CD4-positive, alpha-beta T cell treated with Interleukin-17A for 4 hours (primary cell): ENCODE measurements at places on chromosomes 16 and 17.

DNA sequence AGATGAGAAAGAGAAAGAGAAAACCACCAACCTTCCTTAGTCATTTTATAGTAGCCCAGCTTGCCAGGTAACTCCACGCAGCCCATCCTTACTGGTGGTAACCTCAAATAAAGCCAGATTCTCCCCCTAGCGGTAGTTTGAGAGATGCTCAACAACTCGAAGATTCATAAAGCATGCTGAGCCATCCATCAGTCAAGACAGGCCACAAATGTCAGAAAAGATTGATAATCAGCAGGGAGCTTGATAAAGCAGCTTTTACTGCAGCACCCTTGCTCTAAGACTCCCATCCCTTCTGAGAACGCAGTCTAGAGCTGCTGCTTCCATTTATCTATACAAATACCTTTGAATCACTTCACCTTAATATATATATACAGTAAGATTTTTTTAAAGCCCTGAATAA, 451.5 kb upstream of the HSBP1 start:
- DNase-seq = no peak

DNA sequence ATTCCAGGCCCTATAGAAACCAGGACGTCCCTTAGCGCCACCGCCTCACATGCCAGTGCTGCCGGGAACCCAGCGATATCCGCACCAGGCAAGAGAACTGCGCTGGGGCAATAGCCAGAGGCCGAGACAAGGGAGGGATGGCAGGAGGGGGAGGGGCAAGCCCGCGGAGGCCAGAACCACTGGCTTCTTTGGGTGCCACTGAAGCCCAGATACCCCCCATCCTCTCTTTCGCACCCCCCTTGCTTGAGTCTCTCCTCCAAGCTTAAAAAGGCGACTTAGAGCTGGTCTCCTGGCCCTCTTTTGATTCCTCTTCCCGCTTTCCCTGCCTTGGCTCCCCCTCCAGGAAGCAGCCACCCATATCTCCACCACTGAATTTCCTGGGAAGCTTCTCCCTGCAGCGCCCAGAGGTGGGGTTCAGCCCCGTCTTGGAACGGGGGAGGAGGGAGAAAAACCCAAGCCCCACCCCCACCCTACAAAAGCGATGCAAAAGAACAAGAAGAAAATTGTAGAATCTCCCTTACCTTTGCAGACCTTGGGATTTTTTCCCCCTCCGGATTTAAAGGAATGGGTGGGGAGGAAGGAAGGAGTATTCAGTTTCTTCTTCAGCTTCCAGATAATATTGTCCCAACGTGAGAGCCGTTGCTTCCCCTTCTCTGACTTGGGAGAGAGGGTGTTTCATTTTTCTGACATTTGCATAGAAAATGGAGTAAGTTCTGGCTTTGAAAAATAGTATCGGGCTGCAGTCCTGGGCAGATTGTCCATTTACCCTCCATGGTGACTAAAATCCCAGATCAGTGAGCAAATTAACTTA, 622 bp downstream of the HOXB6 start:
- DNase-seq = no peak

DNA sequence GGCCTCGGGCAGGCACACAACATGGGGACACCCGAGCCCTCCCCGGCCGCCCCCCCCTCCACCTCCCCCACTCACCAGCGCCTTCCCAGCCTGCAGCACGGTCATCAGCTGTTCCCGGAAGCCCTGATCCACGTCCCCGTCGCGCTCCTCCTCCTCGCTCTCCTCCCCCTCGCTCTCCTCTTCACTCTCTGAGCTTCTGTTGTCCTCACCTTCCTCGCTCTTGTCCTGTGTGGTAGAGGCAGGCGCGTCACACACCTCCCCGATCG, 10.3 kb downstream of the MYBBP1A start:
- no peak for DNase-seq

- DNase-seq = no peak
Measured at GRCh38 chr16:58002416-58002800, 1.2 kb downstream of the USB1 start.

GRCh38 chr16:57640612-57641011, 12.2 kb downstream of the ADGRG1 start:
- DNase-seq = no peak

DNA sequence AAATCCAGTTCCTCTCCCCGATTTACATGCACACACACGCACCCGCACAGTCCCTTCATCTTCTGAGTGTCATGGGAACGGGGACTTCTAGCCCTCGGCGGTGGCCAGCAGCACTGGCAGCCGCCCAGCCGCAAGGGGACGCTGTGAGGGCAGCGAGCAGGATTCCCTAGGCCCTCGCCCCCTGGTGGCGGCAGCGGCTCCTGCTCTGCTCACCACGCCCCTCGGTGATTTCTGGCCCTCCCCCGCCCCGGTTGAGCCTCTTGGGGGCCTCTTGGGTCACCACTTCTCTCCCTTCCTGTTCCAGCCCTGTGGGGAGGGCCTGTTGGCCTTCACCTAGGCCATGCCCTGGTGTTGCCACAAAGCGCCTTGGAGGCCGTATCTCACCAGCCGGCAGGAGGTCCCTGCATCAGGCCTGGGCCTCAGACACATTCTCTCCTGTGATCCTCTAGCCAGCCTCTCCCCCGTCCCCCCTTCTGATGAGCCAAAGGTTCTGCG, 75.2 kb upstream of the KSR1 start:
- peak; percentile 79 for DNase-seq
